ENCODE measurements at places on chromosomes 5 and 9.

- no peak for DNase-seq
Measured at GRCh38 chr9:137689745-137690529, 71.1 kb downstream of the EHMT1 start.

- no peak for DNase-seq
Measured at GRCh38 chr5:113293975-113294310, 140.8 kb downstream of the TSSK1B start.

DNA sequence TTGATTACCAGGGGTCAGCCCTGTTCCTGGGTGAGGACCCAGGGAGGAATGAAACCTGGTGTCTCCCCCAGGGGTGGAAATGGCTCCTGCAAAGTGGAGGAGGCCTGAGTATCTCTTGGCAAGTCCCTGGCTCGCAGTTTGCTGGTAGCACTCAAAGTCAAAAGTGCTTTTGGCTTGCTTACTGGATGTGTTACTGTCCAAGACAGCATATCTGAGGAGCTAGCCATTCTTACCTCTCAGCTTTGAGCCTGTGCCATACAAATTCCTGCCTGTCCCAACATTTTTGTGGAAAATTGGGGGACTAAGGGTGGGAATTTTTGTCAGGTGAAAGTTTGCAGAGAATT lies 9.9 kb downstream of the ZNF618 start:
- no peak for DNase-seq

GRCh38 chr5:163885117-163885516 lies 379.7 kb downstream of the MAT2B start:
- no peak for DNase-seq

DNA sequence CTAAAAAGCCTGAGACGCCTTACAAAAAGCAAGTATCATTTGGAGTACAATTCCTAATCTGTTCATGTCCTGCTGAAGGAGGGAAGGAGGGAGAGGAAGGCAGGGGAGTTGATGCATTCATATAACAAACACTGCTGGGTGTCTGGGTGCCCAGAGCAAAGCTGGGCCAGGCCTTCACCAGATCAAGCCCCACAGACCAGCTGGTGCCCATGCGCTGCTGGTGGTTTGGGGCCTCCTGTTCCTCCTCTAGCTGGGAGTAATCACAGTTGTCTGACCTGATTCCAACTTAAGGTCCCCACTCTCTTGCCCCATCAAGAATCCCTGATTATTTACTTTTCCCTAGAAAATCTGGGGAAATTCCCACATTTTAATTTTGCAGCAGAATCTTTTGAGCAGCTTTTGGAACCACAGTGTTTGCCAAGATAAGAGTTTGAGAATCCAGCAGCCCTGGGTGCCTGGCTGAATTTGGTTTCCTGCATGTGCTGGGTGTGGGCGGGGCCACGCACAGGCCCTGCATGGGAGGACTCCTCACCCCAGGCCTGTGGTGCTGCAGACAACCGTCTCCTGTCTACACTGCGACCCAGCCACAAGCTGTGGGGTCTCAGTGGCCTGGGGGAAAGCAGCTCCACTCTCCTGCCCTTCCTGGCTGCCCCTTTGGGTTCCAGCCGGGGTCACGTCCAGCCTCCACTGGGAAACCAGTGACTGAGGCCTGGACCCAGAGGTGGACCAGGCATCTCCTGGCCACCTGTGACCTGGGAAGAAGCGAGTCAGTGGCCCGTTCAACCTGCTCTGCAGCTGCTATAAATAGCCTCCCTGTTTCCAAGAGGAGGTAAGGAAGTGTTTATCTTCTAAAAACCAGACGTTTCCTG lies 47.5 kb downstream of the NEURL1B start:
- DNase-seq = no peak

GRCh38 chr5:115079924-115080623 lies 89.6 kb downstream of the TRIM36 start:
- DNase-seq = peak; percentile 44

GRCh38 chr5:77946381-77947040 lies 170.4 kb upstream of the TBCA start:
- peak; percentile 45 for DNase-seq

- DNase-seq = no peak
Measured at GRCh38 chr9:72491242-72491641, 30.2 kb upstream of the TMC1 start.

All from NCI-H1436 (cell line).